ENCODE measurements at places on chromosomes 3 and 15. TPM values are rescaled to one million over a fixed set of nuclear protein-coding genes. Genes with fewer than 3 reads are reported as not detected.

- DNase-seq = no peak
Observed at GRCh38 chr3:194333981-194334320, 17.2 kb downstream of the CPN2 start.

- no peak for DNase-seq
Observed at GRCh38 chr15:100526027-100526481, 2.7 kb downstream of the CERS3 start.

GRCh38 chr15:95596496-95596895, 734.0 kb upstream of the NR2F2 start:
- DNase-seq = no peak

- peak; percentile 46 for DNase-seq
Observed at GRCh38 chr15:62920682-62921502, 121.7 kb upstream of the TPM1 start.

DNA sequence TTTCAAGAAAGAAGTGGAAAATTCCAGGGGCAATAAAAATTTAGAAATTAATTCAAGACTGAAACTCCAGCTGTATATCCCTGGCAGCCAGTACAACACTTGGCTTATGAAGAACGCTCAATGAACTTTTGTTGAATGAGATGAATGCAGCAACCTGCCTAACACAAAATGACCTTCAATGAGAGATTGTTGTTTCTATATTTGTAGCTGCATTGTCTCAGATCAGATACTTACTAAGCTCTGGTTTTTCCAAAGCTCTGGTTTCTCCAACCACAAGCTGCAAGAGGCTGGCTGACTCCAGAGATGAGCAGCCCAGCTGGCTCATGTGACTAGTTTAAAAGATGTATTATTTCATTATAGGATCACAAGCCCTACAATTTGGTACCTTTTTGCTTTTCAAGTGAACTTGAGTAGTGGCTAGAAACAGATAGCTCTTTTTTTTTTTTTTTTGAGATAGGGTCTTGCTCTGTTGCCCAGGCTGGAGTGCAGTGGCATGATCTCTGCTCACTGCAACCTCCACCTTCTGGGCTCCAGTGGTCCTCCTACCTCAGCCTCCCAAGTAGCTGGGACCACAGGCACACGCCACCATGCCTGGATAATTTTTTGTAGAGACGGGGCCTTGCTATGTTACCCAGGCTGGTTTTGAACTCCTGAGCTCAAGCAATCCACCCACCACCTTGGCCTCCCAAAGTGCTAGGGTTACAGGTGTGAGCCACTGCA, 57.4 kb downstream of the UMPS start:
- peak; percentile 16 for DNase-seq

DNA sequence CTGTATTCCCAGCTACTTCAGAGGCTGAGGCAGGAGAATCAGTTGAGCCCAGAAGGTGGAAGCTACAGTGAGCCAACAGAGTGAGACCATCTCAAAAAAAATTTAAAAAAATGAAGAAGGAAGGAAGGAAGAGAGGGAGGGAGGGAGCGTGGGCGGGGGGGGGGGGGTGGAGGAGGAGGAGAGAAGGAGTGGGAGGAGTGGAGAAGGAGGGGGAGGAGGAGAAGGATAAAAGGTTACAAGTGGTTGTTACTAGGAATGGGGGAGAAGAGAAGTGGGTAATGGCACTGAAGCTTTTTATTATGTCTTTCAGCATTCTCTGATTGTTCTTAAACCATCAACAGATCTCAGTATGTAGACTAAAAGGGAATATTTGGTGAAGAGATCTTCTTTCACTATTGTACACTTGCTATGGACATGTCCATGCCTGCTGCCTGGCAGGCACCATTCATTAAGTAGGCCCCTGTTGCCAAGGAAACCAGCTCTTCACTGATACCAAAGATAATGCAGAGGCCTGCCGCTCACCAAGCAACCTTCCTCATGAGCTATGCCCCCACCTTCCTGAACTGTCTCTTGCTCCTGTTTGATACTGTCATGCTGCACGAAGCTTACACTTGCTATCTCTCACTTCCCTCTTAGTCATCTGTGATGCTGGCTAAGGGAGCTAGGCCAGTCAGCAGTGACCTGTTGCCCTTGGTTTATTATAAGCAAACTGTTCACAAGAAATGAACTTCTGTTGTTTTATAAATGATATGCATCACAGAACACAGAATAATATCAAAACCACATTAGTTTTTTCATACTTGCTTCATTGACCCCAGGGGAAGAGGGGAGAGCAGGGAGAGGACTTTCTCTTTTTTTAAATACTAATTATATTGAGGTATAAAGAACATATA, 23.1 kb downstream of the EPM2AIP1 start:
- peak; percentile 83 for DNase-seq

GRCh38 chr3:185979721-185980121, 41.9 kb upstream of the TRA2B start:
- DNase-seq = no peak

GRCh38 chr15:64105113-64105704, 9.4 kb downstream of the SNX1 start:
- no peak for DNase-seq

GRCh38 chr15:68376447-68377060, 55.4 kb downstream of the ITGA11 start:
- no peak for DNase-seq

DNA sequence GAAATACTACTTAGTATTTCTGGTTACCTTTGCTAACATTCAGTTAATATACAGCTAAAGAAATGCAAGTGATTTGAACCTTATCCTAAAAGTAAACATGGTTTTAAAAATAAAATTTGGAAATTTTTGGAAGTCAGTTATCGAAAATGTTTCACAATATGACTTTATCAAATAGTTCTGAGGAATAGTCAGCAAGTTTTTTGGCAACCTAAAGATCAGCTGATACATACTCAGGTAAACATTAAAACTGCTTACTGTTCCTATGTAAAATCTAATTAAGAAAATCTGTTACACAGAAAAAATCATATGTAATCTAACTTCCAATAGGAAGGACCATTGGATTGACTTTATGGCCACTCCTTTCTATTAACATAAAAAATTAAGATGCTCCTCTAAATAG, 24.1 kb downstream of the IFT80 start:
- DNase-seq = no peak

GRCh38 chr3:41346698-41347270, 147.5 kb downstream of the CTNNB1 start:
- DNase-seq = peak; percentile 24

- DNase-seq = no peak
Observed at GRCh38 chr3:183285318-183285717, 32.3 kb downstream of the B3GNT5 start.

DNA sequence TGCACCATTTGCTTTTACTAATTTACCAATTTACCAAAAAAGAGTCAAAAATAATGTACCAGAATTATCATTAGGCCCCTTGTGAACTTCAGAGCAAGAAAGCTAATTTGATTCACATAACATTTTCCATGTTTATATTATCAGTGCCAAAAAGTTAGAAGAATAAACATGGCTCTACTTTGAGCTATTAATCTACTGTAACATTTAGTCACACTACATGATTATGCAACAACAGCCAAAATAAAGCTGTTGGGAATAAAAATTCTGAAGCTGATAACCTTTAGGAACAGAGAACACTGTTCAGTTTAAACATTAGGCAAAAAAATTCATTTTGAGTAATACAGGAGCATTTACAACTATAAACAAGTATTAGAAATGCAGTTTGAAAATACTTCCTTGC, 63.6 kb downstream of the PROS1 start:
- no peak for DNase-seq

- no peak for DNase-seq
Observed at GRCh38 chr3:21345382-21345976, 405.5 kb downstream of the ZNF385D start.

DNA sequence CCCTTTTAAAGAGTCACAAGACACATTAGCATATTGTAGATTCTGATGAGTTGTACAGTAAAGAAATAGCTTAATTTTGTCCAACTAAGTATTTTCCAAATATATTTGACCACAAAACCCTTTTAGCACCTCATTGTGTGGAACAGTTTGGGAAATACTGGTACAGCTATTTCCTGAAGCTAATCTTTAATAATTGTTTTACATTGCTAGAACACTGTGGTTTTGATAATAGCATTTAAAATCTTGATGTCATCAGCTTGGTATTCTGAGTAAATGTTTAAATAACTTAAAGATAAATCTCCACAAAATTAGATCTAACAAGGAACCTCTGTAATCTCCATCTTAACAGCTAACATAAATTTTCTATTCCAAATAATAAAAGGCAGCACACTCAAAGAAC, 140.0 kb upstream of the MLF1 start:
- no peak for DNase-seq

DNA sequence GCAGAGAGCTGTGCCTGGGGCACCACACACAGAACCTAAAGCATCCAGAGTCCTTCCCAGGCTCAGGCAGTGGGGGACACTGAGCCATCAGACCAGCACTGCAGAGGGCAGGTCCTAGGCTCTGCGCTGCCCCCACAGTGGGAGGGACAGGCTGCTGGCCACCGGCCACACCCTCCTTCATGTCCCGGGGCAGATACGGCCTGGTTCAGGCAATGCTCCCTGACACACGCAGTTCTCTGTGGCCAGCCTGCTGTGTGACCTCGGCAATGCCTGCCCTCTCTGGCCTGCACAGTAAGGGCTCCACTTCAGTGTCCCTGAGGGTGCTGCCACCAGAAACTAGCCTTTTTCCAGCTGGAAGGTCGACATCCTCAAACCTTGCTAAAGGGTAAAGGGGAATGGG, 12.4 kb downstream of the LINGO1 start:
- DNase-seq = no peak

DNA sequence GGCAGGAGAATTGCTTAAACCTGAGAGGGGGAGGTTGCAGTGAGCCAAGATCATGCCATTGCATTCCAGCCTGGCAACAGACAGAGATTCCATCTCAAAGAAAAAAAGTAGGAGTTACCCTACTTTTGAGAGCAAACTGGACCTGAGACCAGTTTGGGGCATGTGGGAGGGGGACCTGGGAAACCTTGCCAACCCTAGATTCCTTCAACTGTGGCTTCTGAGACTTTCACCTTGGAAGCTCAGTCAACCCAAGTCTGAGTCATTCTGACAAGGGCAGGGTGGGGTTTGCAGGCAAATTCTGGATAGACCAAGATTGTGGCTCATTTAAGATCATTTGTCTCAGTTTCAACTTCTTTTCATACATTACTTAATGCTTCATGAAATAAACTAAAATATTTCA, 23.8 kb upstream of the SIAH2 start:
- no peak for DNase-seq

DNA sequence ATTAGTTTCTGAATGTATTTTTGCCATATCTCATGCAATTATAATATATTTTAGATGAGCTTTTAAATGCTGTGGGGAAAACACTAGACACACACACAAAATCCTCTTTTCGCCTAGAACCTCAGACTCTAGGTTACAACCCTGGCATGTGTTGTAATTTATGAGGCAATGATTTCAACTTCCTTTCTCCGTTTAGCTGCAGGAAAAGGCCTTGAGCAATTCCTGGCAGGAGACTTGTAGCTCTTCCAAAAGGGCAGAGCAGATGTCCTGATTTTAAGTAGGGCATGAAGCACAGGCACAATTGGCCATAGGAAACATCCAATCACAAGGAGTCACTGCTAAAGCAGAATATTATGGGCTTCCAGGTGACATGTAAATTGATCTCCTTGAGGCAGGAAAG, 82.0 kb downstream of the GPR156 start:
- DNase-seq = peak; percentile 67

DNA sequence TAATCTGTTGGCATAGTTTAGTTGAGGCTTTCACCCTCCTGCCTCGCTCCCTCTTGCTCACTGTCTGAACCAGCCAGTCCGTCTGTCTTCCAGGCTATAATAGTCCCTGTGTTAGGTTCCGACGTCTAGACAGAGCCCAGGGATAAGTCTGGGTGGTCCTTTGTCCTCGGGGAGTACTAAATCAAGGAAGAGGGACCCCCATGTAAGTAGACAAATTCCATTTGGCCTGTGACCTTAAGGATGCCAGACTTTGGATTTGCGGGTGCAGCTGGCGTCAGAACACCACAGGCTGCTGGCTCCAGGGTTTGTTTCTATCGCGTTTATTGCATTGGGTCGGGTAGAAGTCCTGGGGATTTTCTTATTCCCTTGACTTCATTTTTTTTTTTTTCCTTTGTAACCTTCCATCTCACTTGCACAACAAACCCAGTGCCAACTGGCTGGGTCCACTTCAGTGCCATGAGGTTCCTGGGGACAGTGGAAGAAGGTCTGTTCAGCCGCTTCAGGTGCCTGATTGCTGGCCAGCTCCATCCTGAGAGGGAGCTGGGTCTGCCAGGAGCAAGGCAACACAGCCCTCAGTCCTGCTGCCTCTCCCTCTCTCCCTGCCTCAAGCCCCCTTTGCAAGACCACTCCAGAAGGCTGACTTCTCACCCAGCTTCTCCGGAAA, 95.4 kb upstream of the KLHL25 start:
- DNase-seq = no peak

DNA sequence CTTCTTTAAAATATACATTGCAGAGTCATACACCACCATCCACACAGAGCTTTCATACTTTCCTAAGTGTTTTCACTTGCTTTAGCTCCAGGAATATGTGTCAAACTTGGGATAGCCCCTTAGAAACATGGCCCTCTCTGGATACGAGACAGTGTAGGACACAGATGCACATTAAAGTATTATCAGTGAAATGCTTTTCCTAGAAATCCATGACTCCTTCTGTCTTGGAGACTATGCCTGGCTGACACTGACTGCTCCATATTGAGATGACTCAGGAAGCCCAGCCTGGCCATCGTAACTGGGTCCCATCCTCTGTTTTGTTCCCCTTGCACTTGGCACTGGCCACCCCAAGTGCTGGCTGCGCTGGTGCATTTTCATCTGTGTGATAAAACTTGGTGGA, 204.8 kb downstream of the PDZRN3 start:
- peak; percentile 28 for DNase-seq

DNA sequence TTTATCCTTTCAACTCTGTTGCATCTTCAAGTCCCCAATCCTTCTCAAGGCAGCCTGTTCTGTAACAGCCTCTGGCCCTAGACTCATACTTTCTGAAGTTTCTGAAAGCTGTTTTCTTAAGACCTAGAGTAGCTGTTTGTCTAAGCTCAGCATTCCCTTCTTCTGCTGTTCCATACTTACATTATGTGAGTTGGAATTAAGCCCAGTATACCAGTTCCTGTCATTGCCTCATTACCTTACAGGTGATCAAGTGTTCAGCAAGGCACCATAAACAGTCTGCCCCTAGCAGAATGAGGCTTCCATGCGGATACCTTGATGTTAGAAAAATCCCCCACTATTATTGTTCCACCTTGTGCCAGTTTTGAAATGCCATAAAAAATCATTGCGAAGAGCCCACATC, 180.6 kb downstream of the PLCL2 start:
- DNase-seq = no peak

GRCh38 chr3:32186876-32187275, 51.6 kb upstream of the CMTM8 start:
- DNase-seq = no peak

GRCh38 chr3:9994086-9994844, 7.6 kb upstream of the EMC3 start:
- no peak for DNase-seq

- DNase-seq = no peak
Observed at GRCh38 chr3:5579946-5580345, 392.4 kb downstream of the EDEM1 start.

Gene PLSCR4
- total RNA-seq = 10.1 TPM

Gene THOC7
- total RNA-seq = 68.2 TPM

Gene GABRG3
- not detected for total RNA-seq

Gene DZIP1L
- total RNA-seq = 9.9 TPM

Gene NMNAT3
- total RNA-seq = not detected

Gene TMEM44
- total RNA-seq = 13.7 TPM

Gene HTR3E
- not detected for total RNA-seq

Gene C3orf22
- not detected for total RNA-seq

Gene OR5K2
- total RNA-seq = not detected

Gene CHST2
- 4.0 TPM for total RNA-seq

Gene SLC2A2
- total RNA-seq = not detected

Data from HFFc6 (cell line).